Hematopoietic multipotent progenitor cell treated with erythropoietin and hydrocortisone succinate and interleukin-3 and kit ligand, for 8 days (in vitro differentiated cells): ENCODE measurements at places on chromosomes 7 and 10.

DNA sequence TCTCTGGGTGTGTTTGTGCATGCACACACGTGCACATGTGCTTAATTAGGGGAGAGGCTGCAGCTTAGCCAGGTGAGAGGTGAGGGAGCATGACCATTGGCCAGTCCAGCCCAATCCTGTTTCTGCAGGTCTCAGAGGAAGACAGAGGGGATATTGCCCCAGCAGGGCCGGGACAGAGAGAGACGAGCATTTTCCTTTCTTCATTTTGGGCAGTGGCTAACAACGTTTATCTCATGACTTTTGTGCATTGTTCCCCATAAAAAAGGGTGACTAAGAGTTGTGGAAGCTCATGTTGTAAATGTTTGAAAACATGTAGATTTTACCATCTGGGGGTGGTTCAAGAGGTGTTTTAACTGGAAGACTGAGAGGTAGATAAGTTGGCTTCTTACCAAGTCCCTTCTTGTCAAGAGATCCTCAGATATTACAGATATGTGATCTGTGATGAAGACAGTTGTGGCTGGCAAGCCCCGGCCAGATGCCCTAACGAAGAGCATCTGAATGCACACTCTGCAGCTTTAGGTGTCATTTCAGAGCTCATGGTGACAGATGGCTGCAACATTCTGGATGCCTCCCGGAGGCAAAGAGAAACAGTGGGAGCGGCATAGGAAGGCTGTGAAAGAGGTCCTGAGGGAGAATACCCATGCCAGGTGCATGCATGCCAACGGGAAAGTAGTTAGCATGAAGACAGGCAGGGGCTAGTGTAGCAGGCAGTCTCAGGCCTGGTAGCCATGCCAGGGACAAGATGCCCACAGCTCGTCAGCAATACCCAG is 16.7 kb upstream of the DMBT1 start:
- DNase-seq, result no peak

GRCh38 chr10:44755481-44755880 is 155.7 kb upstream of the TMEM72 start:
- DNase-seq, result no peak

GRCh38 chr7:97130417-97131139 is 13.1 kb downstream of the SDHAF3 start:
- no peak for DNase-seq

- DNase-seq, result no peak
These were observed 299.9 kb downstream of the AHR start for GRCh38 chr7:17598305-17598704.
